Dermis microvascular lymphatic vessel endothelial cell (primary cell): ENCODE measurements at places on chromosomes 7 and 10.

- DNase-seq: no peak
These were observed 63.7 kb downstream of the ZNRF2 start for GRCh38 chr7:30348083-30348560.

GRCh38 chr7:42106562-42106961 lies 130.4 kb downstream of the GLI3 start:
- no peak for DNase-seq

- DNase-seq: no peak
These were observed 964.8 kb downstream of the SORCS3 start for GRCh38 chr10:105605918-105606317.

DNA sequence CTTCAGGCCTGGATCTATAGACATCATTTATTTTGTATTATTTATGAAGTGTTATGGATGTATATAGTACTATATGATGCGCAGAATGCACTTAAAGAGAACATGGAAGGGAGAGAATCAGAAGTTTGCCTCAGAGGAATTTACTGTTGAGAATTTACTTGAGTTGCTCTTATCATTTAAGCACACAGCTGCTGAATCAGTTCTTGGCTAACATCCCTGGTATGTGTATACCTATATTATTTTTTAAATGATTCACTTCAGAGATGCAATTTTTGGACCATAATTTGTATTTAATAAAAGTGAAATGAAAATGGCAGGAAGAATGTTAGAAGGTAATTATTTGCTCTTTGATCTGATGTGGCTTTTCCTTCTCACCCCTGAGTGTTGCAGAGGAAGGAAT lies 191.6 kb downstream of the BICC1 start:
- DNase-seq: no peak

GRCh38 chr10:101226491-101227428 lies 2.5 kb downstream of the LBX1 start:
- no peak for DNase-seq

DNA sequence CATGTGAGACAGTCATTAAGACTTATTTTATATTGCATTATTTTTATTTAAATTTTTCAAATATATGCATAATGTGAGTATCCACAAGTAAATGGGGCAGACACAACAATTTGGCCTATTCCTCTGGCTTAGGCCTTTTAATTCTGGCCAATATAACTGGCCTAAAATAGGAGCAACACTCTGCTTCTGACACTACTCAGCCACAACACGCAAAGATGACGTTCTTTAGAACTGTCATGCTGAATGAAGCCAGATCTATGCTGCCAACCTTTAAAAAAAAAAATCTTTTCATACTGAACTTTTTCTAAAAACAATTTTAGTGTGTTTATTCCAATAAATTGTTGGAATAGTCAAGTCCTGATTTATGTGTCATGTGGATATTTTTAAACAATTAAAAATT lies 355.0 kb upstream of the BMPER start:
- DNase-seq: no peak

- DNase-seq: no peak
These were observed 92.4 kb downstream of the CTTNBP2 start for GRCh38 chr7:117780832-117781231.

DNA sequence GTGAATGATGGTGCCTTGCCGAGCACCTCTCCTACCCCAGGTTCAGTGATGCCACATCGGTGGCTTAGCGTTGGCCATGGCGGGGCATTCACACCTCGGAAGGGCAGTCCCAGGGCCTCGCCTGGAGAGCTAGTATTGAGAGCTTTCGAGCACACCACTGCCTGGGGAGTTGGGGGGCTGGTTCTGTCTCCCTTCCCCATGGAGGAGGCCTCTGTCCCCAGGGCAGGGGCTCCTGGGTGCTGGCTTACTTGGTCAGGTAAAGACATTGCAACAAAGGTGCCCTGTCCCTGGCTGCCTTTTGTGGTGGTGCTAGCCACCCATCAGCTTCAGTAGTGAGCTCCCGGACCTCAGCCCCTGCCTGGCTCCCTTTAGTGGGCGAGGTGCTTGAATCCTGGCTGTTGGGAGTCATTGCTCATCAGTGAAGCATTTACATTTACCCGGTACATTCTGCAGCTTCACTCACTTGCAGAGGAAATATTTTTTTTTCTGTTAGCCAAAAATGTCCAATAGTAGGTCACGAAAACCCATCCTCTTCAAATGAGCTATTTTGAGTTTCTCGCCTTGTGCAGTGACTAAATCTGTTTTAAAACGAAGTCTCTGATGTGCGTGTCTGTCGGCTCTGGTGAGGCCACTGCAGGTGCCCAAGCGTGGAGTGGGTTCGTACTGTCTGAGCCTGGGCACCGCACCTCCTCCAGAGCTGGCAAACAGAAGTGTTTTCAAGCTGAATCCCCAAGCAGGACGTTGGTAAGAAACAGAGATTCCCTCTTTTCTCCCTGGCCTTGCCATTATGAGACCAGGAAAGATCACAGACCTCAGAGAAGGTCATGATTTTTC lies 95.5 kb downstream of the INPP5A start:
- no peak for DNase-seq
